Iris pigment epithelial cell (primary cell): ENCODE measurements at places on chromosomes 6 and 20.

- DNase-seq: no peak
These were observed 247.9 kb downstream of the ZFAND3 start for GRCh38 chr6:38067263-38067980.

DNA sequence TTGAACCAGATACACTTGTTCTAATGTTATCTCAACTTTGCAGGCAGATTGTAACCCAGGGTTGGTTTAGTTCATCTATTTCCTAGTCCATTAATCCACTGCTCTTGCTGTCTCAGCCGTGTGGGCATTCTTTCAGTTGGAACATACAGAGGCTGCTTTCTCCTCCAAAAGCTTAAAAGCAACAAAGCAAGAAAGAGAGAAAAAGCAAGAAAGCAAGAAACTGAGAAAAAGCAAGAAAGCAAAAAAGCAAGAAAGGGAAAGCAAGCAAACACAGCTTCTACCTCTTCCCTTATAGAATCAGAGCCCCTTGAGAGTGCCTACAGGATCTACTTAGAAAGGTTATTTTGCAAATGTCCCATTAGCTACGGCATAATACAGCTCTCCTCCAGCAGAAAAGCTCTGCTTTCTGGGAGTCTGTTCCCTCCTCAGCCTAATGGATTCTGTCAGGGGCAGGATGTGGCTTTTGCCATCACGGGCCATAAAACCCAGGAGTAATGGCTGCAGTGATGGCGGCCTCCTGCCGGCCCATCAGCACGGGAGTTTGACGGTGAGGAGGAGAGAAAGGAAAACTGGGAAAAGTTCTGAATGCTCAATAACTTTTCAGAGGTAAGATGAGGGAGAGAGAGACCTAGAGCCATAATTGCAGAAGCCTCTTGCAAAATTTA is 156.8 kb upstream of the JARID2 start:
- DNase-seq: no peak

DNA sequence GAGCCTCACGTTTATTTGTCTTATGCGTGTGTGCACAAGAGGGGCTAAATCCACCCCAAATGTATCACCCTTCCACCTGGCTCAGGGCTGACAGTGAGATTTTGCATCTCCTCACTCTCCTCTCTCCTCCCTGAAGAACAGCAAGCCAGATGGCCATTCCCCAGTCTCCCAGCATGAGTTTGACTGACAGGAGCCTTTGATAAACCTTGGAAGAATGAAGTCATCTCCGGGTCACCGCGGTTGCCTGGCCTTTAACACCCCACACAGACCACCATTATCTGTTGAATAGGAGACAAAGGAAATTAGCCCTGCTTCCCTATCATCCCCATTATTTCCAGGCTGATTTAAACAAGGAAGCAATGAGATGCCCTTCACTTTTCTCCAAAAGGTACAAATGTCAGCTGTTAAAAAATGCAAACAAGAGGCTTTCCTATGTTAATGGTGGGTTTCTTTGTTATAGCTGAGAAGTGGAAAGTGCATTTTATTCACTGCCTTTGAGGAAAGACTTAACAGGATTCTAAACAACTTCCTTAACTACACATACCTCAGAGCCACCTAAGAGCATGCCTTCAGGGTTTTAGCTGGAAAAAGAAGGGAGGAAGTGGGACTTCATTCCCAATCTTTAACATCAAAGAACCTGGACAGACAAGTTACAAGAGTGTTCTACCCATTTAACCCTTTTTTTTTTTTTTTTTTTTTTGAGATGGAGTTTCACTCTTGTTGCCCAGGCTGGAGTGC is 524.8 kb upstream of the ID4 start:
- DNase-seq: no peak

DNA sequence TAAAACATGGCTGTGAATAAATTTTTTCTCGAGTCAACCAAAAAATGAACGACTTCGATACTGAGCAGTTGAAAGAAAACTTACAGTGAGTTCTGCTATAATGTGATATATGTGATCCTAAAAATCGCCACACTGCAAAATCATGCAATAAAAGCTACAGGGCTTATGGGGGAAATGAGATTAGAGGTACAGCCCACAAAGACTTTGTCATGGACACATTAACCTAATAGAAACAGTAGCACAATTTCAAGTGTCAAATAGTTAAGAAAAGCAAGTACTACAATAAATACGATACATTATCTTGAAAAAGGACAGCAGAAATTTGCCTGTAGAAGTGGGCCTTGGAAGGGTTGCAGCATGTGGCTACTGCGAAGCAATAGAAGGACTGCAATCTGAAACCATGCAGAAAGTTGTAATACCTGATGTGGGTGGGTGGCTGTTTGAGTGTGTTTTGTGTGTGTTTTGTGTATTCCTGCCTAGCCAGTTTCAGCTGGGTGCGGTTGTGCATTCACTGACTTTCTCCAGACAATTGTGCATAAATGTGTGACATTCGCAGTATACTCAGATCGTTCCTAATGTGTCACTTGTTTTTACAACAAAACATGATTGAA is 79.1 kb downstream of the RPP40 start:
- DNase-seq: no peak

GRCh38 chr20:17343656-17344452 is 117.0 kb downstream of the PCSK2 start:
- no peak for DNase-seq

DNA sequence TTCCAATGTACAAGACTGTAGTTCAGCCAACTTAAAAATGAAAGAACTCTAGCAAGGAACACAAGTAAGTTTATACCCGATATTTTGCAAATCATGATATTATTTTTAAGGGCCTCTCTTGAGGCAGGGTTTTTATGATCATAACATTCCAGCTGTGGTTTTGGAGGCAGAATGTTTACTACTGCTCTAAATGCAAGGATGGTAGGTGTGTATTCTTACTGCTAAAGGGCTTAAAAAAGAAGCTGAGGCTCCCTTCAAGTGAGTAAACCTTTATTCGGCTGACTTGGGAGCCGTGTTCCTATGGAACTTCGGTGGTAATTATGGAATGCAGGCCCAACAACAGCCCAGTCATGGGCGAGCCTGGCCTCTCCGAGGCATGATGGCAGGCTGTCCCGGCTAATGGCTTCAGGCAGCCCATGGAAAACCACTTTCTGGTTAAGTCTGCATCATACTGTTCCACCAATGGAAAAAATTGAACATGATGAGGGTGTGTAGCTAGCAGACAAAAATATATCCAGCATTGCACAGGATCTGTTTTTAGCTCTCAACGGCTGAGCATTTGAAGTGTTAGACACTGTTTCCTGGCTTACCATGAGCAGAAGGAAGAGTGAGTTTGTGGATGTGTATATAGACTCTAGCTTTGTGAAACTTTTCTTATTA is 111.5 kb downstream of the TIAM2 start:
- peak; percentile 39 for DNase-seq

DNA sequence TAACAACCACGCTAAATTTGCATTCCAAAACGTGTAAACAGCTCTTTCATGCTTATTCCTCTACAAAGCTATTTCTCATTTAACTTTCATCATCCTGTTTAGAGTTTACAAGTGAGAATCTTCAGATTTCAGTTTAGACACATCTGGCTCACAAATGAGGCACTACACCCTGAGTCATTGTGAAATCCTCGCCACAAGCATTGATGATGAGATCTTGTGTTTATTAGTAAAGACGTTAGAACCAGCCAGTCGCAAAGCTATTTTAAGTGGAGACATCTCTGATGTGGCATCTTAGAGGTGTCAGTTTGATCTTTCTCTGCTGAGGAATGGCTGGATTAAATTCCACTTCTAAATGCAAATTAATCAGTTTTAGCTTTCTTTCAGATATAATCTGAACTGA is 8.3 kb upstream of the ISM1 start:
- DNase-seq: peak; percentile 14

GRCh38 chr20:20206788-20207187 is 154.5 kb downstream of the CFAP61 start:
- DNase-seq: no peak

- DNase-seq: no peak
These were observed 8.4 kb upstream of the COL20A1 start for GRCh38 chr20:63284544-63284949.

- DNase-seq: no peak
These were observed 157.9 kb downstream of the MRPL14 start for GRCh38 chr6:43969158-43969981.

DNA sequence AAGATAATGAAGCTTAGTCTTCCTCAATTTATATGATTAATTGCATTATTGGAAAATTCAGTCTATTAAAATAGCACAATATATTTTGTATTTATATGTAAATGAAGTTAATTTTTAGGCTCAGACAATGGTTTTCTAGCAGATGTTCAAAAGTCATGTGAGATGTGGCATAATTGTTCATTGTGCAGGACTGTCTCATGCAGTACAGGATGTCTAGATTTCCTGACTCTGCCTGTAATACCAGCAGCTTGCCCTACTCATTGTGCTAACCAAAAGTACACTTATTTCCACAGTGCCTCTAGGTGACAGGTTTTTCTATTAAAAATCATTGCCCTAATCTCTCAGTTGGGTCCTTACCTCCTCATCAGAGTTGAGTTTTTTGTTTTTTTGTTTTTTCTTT is 12.4 kb downstream of the RALGAPB start:
- no peak for DNase-seq

- DNase-seq: no peak
These were observed 49.0 kb downstream of the COL11A2 start for GRCh38 chr6:33143113-33143770.

GRCh38 chr6:47780510-47781356 is 1.1 kb upstream of the OPN5 start:
- DNase-seq: peak; percentile 64

DNA sequence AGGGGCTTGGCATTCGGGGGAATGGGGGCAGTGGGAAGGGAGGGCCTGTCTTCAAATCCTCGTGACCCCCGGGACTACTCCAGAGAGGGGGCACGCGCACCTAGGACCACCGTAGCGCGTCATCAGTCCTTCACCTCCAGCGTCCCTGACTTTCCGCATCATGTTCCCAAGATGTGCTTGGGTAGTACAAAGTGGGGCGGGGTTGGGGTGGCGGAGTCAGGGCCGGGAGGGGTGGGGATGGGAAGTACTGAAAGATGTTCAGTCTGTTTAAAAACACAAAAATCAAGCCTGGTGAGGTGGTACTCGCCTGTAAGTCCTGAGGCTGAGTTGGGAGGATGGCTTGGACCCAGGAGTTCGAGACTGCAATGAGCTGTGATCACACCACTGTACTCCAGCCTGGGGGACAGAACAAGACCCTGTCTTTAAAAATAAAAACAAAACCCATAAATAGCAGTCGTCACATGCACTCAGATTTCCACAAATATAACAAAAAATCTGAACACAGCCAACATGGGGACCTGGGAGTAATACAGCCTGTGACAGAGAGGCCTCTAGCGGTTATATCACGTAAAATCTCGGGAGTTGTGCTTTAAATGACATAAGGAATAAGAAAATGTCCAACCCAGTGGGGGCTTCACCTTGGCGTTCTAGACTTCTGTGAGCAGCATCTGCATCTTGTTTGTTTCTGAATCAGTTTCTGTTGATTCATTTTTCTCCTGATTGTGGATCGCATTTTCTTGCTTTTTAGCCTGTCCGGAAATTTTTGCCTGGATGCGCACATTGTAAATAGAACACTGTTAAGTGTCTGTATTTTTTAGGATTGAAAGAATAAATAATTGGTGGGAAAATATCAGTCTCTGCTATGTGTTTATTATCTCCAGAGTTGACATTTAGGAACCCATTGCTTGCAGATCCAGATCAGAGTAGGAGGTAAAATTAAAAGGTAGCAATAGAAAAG is 698 bp upstream of the LRP11 start:
- DNase-seq: peak; percentile 82

DNA sequence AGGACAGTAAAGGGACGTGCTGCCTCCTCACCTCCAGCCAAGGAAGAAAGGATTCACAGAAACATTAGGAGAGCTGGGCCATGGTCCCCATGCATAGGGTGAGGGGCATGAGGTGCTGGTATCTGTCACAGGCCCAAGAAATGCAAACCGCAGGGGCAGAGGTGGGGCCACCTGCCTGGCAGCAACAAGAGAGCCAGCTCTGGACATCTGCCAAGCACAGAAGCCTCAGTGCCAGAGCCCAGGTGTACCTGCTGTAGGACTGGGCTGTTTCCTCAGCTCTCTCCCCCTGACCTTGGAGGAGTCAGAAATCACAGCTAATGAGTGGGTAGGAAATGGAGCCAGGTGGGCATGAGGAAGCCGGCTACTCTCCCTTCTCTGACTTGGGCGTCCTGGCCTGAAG is 45.3 kb downstream of the SLC2A12 start:
- no peak for DNase-seq

DNA sequence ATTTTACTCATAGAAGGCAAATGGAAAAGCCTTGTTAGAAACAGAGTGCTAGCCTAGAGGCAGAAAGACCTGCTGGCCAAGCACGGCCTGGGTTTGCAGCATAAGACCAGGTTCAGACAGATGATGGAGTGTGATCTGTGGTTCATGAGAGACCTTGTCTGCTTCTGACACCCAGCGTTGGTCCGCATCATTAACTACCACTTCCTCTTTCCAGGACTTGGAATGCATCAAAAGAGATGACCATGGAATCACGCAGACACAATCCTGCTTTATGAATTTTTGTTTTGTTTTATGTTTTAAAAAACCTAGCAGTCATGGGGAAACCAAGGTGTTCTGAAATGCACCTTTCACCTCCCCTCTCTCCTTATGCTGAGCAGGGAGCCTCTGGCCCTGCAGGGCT is 76.8 kb upstream of the SYNDIG1 start:
- DNase-seq: no peak
